ENCODE measurements at places on chromosomes 6 and 20.

DNA sequence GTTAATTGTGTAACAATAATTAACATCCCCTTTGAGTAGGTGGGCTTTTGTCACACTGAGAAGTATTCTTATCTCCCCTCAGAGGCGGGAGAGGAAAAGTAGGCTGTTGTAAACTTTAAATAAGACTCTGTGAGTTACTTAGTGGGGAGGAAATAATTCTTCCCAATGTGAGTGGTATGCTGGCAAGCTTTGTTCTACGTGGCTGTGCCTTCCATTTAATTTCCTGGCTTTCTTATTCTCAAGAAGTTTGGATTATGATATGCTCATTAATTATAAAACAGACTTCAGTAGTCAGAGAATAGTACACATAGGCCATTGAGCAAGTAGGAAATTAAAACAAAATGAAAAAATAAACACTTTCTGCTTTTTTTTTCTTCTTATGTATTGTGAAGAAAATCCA is 19.1 kb downstream of the ADGRB3 start:
- no peaks in the 10 kb centered on the region for H3K27me3 ChIP-seq
- DNase-seq = no peak
- H3K4me1 ChIP-seq = no peaks in the 10 kb centered on the region
- H3K27ac ChIP-seq = no peak overlapping the region
- H3K36me3 ChIP-seq = no peaks in the 10 kb centered on the region

GRCh38 chr6:126056355-126057004 is 70.1 kb downstream of the TRMT11 start:
- H3K4me1 ChIP-seq = no peaks in the 10 kb centered on the region
- H3K27ac ChIP-seq = no peak overlapping the region
- no peaks in the 10 kb centered on the region for H3K27me3 ChIP-seq
- no peaks in the 10 kb centered on the region for H3K36me3 ChIP-seq

GRCh38 chr20:11700831-11701230 is 216.9 kb upstream of the BTBD3 start:
- no peak for DNase-seq
- H3K27me3 ChIP-seq = no peaks in the 10 kb centered on the region
- no peak overlapping the region for H3K27ac ChIP-seq
- H3K4me3 ChIP-seq = no peak overlapping the region

GRCh38 chr6:86723729-86724128 is 213.6 kb upstream of the HTR1E start:
- H3K4me3 ChIP-seq = no peak overlapping the region
- peak overlapping the region; percentile 93 for H3K27ac ChIP-seq
- DNase-seq = peak; percentile 69
- peaks cover 35% of the 10 kb centered on the region for H3K4me1 ChIP-seq

- H3K27ac ChIP-seq = no peak overlapping the region
- no peak overlapping the region for H3K4me3 ChIP-seq
- peaks cover 26% of the 10 kb centered on the region for H3K36me3 ChIP-seq
- peaks cover 10% of the 10 kb centered on the region for H3K4me1 ChIP-seq
These were observed 2.2 kb downstream of the TM9SF4 start for GRCh38 chr20:32111753-32112152.

DNA sequence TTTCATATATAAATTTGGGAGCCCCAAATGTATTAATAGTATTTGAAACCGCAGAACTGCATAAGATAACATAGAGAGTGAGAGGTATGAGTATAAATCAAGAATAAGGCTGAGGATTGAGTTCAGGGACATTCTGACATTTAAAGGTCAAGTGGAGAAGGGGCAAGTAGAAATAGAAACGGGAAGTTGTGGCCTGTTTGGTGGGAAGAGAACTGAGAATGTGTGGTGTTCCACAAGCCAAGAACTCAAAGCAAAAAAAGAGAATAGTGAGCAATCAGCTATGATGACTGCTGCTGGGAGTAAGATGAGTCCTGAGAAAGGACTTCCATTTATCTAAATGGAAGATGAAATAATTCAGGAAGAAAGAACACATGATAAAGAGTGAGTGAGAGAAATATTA is 418.4 kb downstream of the CD109 start:
- peaks cover 16% of the 10 kb centered on the region for H3K4me1 ChIP-seq
- peak overlapping the region; percentile 54 for H3K27ac ChIP-seq
- H3K27me3 ChIP-seq = no peaks in the 10 kb centered on the region
- no peaks in the 10 kb centered on the region for H3K36me3 ChIP-seq
- no peak overlapping the region for H3K4me3 ChIP-seq
- DNase-seq = no peak

GRCh38 chr6:21438986-21439352 is 154.6 kb upstream of the SOX4 start:
- H3K4me3 ChIP-seq = no peak overlapping the region
- H3K27me3 ChIP-seq = no peaks in the 10 kb centered on the region
- H3K27ac ChIP-seq = no peak overlapping the region
- H3K36me3 ChIP-seq = no peaks in the 10 kb centered on the region

DNA sequence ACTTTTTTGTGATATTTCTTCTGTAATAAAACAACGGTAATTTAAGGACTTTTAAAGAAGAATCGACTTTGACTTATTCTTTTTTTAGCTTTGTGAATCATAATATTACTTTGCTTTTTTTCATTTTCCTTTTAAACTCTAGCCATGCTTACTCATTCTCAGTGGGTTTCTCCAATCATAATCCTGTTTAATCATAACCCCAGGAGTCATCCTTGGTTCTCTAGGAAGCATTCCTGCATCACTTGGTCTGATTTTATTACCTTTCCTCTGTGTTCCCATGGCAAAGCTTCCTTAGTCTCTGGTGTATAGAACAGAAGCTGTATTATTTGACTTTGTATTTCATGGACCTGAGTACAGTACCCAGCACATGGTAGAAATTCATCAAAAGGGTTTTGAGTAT is 223.5 kb downstream of the CDKAL1 start:
- no peak overlapping the region for H3K4me3 ChIP-seq
- H3K27me3 ChIP-seq = no peaks in the 10 kb centered on the region
- no peak overlapping the region for H3K27ac ChIP-seq
- no peak for DNase-seq
- H3K4me1 ChIP-seq = no peaks in the 10 kb centered on the region

DNA sequence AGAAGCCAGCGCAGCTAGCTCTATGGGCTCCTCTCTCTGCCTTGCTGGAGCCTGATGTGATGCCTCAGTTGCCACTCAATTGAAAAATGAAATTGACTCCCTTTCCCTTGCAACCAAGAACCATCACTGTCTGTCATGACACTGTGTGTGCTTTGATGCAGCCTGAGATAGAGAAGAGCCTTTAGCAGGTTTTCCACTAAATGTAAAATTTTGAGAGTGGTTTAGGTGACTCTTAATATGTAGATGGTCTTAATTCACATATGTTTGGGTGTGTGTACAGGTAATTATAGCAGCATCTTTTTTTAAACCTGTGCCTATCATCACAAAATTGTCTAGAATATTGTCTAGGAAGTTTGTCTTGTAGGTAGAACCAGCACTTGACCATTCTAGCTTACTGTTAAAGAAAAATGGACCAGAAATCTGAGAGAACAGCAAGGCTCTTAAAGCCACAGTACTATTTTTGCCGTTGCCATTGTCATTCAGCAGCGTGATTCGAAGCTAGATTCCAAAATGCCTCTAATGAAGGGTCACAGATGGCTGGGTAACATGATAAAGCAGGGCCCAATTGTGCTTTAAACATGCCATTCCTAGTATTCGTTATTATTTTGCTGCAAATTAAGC is 1.3 kb downstream of the ARFGEF3 start:
- peaks cover 53% of the 10 kb centered on the region for H3K27me3 ChIP-seq
- no peak overlapping the region for H3K4me3 ChIP-seq
- H3K4me1 ChIP-seq = peaks cover 12% of the 10 kb centered on the region

- no peak overlapping the region for H3K27ac ChIP-seq
- no peaks in the 10 kb centered on the region for H3K36me3 ChIP-seq
- H3K27me3 ChIP-seq = no peaks in the 10 kb centered on the region
- no peak overlapping the region for H3K4me3 ChIP-seq
These were observed 12.5 kb downstream of the SLC18B1 start for GRCh38 chr6:132785936-132786335.

DNA sequence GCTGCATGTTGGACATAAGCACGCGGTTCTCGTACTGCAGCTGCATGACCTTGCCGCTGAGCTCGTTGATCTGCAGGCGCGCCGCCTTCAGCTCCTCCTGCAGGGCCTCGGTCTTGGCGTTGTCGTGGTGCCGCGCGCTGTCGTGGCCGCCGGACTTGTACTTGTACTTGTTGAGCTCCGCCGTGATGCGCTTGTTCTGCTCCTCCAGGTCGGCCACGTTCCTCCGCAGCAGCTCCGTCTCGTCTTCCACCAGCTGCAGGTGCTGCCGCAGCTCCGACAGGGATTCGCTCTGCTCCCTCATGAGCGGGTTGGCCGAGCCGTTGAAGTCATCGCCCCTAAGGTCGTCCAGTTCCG is 16.6 kb upstream of the KIAA0408 start:
- no peak overlapping the region for H3K4me3 ChIP-seq
- peaks cover 23% of the 10 kb centered on the region for H3K36me3 ChIP-seq
- no peaks in the 10 kb centered on the region for H3K27me3 ChIP-seq
- no peak for DNase-seq
